SK-MEL-5 (cell line): ENCODE measurements at places on chromosomes 1 and 21. TPM values are rescaled to one million over a fixed set of nuclear protein-coding genes. Genes with fewer than 3 reads are reported as not detected.

Gene DNASE2B
- 0.18 TPM in 1 of 2 replicates, not detected in the other for total RNA-seq

Gene NUDT4B
- 19.0 and 26.8 TPM in 2 replicates for total RNA-seq

Gene KRTAP19-1
- total RNA-seq: 0.34 and 1.3 TPM in 2 replicates

Gene GJB5
- total RNA-seq: not detected in 2 replicates

Gene VSIG8
- total RNA-seq: not detected in 2 replicates

Gene ICOSLG
- total RNA-seq: 0.05 and 0.29 TPM in 2 replicates

Gene BARHL2
- total RNA-seq: 0.11 TPM in 1 of 2 replicates, not detected in the other

Gene CD244
- 0.05 TPM in 2 replicates for total RNA-seq

Gene PCP4L1
- not detected in 2 replicates for total RNA-seq

Gene GJA8
- not detected in 2 replicates for total RNA-seq

Gene HSD3B1
- not detected in 2 replicates for total RNA-seq

Gene VWA1
- total RNA-seq: 11.7 and 15.3 TPM in 2 replicates

Gene F5
- total RNA-seq: not detected in 2 replicates

Gene DMBX1
- total RNA-seq: 0.03 TPM in 1 of 2 replicates, not detected in the other

Gene KRTAP11-1
- total RNA-seq: not detected in 2 replicates

Gene PAX7
- not detected in 2 replicates for total RNA-seq

Gene BMP8B
- 5.2 and 6.2 TPM in 2 replicates for total RNA-seq

Gene DNAI4
- total RNA-seq: 0.05 and 0.40 TPM in 2 replicates

Gene LAPTM5
- 0.05 TPM in 1 of 2 replicates, not detected in the other for total RNA-seq
